Activated naive CD4-positive, alpha-beta T cell treated with anti-CD3 and anti-CD28 coated beads, Interleukin-2, amount 50 U/mL, for 16 hours (primary cell): ENCODE measurements at places on chromosomes 16 and 17.

- DNase-seq = no peak
These were observed 30.9 kb downstream of the SERPINF1 start for GRCh38 chr17:1792495-1793446.

- peak; percentile 24 for DNase-seq
These were observed 35.1 kb downstream of the IGF2BP1 start for GRCh38 chr17:49031965-49032928.

- DNase-seq = no peak
These were observed 5.6 kb upstream of the MMP15 start for GRCh38 chr16:58019866-58020538.

GRCh38 chr17:74085434-74085833 lies 118.0 kb upstream of the RPL38 start:
- DNase-seq = no peak

DNA sequence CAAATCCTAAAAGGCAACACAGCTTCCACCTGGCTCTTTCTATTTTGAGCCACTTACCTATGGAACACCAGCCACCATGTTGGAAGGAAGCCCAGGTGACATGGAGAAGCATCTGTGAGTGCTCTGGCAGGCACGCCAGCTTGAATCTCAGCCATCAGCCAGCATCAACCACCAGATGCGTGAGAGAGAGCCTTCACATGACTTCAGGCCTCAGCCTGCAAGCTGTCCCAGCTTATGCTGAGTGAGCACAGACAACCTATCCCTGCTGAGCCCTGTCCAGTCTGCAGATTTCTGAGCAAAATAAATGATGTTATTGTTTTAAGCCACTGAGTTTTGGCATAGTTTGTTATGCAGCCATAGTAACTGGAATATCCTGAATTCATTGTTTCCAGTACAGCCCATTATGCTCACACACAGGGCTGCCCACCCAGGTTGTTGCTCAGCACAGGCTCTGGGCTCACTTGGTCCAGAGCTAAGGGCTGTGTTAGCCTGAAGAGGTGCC lies 35.1 kb downstream of the TMEM238L start:
- DNase-seq = no peak

DNA sequence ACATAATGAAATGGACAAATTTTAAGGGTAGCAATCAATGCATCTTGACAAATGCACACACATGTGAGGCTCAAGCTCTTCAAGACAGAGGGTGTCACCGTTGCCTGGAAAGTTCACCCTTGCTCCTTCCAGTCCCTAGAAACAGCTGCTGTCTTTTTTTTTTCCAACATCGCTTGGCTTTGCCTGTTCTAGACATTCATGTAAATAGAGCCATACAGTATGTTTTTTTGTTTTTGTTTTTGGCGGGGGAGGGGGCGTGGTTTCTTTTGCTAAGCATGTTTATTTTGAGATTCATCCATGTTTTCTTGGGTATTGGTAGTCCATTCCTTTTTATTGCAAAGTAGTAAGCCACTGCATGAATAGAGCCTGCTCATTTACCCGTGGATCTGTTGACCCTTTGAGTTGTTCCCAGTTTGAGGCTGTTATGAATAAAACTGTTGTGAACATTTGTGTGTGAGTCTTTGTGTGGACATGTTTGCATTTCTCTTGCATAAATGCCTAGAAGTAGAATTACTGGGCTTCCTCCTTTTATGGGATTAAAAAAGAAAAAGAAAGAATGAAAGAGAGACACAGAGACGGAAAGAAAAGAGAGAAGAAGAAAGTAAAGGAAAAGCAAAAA lies 78.4 kb downstream of the NT5M start:
- no peak for DNase-seq

GRCh38 chr16:57578521-57579360 lies 36.3 kb downstream of the ADGRG5 start:
- DNase-seq = no peak

- no peak for DNase-seq
These were observed 36.4 kb downstream of the METRNL start for GRCh38 chr17:83115832-83116231.

- DNase-seq = no peak
These were observed 5.5 kb upstream of the TMEM92 start for GRCh38 chr17:50268743-50269275.
